MG63 (cell line): ENCODE measurements at places on chromosomes 2 and 18.

DNA sequence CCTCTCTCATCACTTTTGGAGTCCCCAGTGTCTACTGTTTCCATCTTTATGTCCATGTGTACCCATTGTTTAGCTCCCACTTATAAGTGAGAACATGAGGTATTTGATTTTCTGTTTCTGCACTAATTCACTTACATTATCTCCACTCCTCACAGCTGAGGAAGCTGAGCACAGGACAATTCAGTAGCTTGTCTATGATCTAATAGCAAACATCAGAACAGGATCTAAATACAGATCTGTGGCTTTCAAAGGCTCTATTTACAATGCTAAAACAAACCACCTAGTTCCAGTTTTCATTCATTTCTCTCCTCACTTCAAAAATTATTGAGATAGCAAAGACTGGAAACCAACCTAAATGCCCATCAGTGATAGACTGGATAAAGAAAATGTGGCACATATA lies 52.0 kb upstream of the DDX18 start:
- DNase-seq, result no peak

- no peak for DNase-seq
These were observed 389.6 kb upstream of the HS6ST1 start for GRCh38 chr2:128708106-128708816.

DNA sequence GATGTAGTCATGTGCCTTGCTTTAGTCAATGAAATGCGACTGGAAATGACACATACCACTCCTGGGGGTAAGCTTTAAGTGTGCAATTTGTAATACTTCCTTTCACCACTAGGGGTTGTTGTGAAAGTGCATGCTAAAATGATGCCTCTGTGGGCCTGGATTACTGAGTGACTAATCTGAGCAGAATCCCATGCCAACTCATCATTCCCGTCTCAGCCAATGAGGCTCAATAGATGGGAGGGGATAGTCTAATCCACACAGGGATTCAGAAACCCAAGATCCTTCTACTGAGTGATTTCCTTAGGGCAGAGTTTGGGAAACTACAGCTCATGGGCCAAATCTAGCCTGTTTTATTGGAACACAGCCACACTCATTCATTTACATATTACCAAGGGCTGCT lies 54.0 kb downstream of the HRH4 start:
- DNase-seq, result peak; percentile 39

DNA sequence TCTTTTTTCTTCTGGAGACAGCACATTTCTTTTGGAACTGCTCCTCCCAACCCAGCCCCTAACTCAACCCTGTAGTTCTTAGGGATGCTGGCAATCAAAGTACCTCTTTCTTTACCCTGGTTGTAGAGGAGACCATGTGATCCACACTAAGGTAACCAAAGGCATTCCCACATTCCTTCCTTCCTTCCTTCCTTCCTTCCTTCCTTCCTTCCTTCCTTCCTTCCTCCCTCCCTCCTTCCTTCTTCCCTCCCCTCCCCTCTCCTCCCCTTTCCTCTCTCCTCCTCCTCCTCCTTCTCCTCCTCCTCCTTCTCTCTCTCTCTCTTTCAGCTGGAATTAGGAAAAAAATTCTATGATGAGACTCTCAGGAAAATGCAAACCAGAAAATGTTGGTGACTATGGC lies 13.8 kb upstream of the RAPH1 start:
- no peak for DNase-seq

GRCh38 chr2:8331068-8331467 lies 350.8 kb upstream of the ID2 start:
- DNase-seq, result no peak

DNA sequence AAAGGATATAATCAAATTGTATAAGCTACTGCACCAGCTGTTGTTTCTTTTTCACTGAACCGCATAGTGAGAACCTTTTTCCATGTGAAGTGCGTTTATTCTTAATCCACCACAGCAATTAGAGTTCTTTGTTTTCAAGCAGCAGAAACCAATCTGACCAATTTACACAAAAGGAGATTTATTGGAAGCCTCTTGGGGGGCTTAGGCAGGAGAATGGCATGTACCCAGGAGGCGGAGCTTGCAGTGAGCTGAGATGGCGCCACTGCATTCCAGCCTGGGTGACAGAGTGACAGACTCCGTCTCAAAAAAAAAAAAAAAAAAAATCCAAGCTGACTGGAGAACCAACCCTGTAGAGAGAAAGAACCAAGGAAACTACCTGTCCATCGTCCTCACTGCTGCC lies 10.0 kb downstream of the ADNP2 start:
- DNase-seq, result no peak

- no peak for DNase-seq
These were observed 26.5 kb upstream of the C2orf74 start for GRCh38 chr2:61135510-61135909.

- DNase-seq, result no peak
These were observed 16.2 kb downstream of the SETBP1 start for GRCh38 chr18:44696892-44697291.

DNA sequence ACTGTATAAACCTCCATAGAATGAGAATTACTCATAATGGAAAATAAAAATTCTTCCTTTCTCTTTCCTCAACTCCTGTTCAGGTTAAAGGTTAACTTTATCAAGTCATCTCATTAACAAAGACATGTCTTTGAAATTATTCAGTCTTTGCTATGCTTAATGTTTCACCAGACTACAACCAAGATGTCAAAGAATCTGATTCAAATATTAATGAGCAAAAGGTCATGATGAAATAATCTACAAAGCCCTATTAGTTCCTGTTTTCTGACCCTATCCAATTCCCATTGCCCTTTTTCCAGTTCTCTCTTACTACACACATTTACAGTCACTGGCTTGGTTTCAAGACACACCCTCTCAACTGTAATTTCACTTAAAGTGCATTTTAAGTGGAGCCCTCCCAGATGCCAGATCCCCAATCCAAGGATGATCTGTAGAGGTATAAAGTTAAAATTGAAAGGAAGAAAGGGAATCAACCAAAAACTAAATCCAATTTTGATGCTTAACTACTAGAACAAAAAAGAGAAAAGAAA lies 246.9 kb upstream of the CYP26B1 start:
- DNase-seq, result no peak

DNA sequence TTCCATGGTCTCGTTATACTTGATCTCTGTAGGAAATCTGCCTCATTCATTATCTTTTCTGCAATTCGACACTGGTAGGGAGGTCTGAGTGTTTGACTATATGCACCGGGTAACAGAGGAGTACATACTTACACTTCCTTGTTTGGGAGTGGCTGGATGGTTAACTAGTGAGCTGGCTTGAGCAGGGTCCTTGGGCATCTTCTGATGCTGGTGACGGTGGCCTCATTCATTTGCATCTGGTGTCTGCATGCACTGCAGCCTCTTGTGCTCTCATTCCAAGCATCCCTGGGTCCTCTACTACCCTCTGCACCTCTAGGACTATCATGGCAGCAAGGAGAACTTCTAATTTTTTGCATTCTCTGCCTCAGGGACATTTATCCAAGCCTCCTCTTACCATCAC lies 100.0 kb upstream of the TCF4 start:
- DNase-seq, result no peak

DNA sequence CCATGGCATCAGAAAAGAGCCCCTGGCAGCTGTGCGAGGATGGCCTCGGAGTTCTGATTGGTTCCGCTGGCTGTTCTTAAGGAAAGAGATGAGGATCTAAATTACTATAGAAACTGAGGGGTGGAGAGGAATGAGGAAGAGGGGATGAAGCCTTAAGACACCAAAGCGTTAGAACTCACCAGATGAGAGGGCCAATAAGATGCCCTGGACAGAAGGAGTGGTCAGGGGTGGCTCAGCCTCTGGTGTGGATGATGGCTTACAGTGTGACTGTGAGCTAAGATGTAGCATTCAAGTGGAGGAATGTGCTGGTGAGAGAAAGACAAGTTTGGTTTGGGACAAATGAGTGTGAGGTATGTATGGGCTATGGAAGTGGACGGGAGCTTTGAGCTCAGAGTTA lies 97.8 kb downstream of the ZFP36L2 start:
- DNase-seq, result no peak

GRCh38 chr2:29920631-29921559 lies 491 bp downstream of the ALK start:
- DNase-seq, result peak; percentile 54

- no peak for DNase-seq
These were observed 136.3 kb downstream of the TMEM163 start for GRCh38 chr2:134582547-134582899.

DNA sequence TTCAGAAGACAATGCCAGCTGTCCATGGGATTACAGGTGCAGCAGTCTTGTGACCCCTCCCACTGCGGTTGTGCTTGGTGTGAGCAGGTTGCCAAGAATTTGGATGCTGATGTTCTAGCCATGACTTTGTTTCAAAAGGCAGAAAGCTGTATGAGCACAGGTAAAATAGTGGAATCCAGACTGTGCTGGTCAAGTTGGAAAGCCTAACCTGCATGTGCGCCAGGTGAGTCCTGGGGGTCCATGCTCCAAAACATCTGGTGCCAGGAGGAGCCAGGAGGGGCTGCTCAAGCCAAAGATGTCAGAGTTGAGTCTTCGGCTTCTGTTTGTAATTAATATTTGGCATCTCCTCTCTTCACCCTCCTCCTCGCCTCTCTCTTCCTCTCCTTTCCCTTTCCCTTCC lies 330.1 kb downstream of the MYCN start:
- DNase-seq, result no peak

- DNase-seq, result no peak
These were observed 14.1 kb downstream of the BBS5 start for GRCh38 chr2:169493360-169493759.

DNA sequence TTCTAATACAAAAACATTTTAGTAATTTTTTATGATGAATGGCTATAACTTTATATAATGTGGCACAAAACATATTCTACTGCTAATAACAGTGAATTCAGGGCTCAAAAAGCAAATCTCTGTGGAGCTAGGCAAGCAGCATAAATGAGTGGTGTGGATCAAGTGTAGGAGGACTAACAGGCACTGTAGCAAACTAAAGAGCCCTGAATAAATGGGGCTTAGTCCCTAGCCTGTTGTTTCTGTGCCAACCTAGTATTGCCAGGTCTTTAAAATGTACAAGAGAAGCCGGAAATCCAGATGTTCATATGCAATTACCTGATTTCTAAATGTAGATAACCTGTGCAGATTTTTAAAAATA lies 18.5 kb downstream of the REL start:
- DNase-seq, result no peak

DNA sequence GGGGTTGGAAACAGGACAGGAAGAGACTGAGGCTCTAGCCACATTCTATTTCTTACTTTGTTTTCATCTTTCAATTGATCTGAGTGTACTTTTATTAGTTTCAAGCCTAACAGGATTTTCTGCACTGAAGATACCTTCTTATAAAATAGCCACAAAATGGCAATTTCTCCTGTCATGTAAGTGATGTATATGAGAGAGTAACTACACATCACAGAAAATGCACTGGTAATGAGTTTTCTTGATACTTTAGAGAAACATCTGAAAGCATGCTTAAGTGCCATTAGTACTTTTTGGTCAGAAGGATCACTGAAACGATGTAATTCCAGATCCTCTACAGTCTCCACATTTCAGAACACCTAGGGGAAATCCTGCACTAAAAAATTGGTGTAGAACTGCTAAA lies 104.8 kb downstream of the CABYR start:
- no peak for DNase-seq

DNA sequence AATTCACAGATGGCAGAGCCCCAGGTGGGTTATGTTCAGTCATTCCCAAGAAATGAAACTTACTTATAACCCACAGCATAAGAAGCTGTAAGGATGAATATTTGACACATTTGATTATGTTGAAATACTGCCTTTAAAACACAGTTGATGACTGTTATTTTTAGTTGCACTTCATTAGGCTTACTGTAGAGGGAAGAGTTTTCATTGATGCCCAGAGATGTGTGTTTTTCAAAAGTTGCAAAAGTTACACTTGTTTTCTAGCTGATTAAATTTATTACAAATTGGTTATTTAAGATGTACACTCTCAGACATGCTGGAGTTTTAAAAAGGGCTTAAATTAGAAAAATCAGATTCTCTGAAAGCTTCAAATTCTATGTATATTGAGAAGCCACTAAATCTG lies 506.1 kb downstream of the PARD3B start:
- no peak for DNase-seq

GRCh38 chr2:174334781-174335251 lies at the start of gene SP9:
SP9 (plus strand) TSS chr2:174334954; CDS start chr2:174335093, 139 bp downstream.
- DNase-seq, result peak; percentile 67

DNA sequence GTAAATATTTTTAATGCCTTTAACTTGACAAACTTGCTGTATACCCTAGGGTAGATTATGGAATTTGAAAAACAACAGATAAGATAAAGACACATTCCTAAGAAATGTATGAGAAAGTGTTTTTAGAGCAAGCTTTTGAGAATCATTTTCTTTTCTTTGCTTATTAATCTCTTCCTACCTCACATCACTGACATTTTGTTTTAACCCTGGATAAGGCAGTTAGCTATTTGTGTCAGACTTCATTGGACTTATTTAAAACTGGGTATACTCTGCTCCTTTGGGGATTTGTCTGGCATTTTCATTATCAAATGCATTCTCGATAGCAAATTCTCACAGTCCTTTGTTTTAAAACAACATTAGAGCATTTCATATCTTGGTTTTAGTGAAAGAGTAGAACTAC lies 17.2 kb downstream of the EML4 start:
- DNase-seq, result no peak

DNA sequence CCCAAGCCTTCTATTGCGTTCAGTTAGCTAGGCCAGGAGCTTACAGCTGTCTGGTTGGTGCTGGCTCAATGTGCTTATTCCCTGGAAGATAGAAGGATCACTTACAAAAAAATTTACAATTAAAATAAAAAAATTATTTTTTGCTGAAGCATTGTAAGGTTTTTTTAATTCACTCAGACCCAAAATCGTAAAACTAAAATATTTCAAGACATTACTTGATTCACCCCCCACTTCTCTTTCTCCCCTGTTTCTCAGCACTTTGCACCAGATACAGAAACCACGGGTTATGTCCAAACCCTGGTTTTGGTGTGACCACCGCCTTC lies 911 bp upstream of the PTPRM start:
- DNase-seq, result no peak
